ENCODE measurements at places on chromosomes 3 and 15.

DNA sequence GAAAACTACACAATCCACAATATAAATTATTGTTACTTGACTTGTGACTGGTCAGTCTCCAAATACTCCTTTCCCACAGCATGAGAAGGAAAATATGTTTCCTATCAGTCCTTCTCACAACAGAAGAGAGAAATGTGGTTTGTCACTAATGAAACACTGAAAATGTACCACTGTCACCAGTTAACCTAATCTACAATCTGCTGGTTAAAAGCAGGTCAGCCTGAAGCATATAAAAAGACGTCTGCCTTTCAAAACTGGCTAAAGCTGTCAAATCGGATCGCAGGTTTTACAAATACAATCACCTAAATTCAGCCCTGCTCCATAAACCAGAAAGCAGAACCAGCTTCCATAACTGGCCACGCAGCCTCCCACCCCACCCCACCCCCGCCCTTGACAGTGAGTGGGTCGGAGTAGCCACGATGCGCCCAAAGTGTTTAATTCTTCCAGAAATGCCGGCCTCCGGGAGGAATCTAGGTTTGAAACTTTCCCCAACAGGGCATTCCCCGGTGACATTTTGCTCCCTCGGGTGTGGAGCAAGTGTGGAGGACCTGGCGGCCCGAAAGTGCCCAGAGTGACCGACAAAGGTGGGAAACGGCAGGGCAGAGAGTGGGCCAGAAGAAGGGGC is 682 bp downstream of the ETFA start:
- DNase-seq = no peak

DNA sequence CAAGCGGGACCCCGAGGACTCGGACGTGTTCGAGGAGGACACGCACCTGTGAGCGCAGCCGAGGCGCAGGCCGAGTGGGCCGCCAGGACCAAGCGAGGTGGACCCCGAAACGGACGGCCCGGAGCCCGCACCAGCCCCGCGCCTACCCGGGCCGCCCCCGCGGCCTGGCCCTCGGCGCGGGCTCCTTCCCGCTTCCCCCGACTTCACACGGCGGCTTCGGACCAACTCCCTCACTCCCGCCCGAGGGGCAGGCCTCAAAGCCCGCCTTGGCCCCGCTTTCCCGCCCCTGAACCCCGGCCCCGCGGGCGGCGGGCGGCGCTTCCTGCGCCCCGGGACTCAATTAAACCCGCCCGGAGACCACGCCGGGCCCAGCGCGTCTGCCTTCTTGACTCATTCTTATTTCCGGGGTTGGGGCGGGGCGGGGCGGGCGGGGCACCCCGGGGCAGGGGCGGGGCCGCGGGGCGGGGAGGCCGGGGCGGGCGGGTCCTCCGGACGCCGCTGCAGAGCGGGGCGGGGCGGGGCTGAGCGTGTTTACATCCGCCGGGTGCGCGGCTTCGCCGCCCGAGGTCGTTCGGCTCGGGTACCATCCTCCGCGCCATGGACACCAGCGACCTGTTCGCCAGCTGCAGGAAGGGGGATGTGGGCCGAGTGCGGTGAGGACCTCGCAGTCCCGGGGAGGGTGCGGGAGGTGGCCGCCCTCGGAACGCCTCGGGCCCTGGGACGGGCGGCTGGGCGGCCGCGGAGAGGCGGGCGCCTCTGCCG is at the start of gene ABTB1:
Gene ABTB1 (plus strand): TSS at position 524 of the 762 bp plus-strand sequence. CDS start 74 bp downstream, at position 598.
- peak; percentile 82 for DNase-seq

DNA sequence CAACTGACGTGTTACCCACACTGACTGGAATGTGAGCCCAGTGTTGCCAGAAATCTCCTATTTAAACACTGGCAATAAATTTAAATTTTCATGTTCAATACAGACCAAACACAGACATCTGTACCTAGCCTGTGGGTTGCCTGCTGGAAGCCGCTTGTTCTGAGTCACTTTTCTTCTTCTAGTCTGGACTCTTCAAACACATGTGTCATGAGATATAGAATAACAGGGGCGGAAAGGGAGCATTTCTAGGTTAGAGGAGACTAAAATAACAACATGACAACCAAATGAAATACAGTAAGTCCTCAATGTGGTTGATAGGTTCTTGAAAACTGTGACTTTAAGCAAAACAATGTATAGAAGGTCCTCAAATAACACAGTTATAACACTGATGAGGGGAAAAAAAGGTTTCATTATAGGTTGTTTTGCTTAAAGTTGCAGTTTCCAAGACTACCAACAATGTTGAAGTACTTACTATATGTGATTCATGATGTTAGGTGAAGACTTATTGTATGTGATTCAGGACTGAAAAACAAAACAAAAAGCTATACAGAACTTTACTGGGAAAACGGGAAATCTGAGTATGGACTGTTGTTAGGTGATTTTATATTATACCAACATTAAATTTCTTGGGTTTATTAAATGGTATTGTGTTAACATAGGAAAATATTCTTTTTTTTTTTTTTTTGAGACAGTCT is 63.1 kb downstream of the PRKAR2A start:
- no peak for DNase-seq

DNA sequence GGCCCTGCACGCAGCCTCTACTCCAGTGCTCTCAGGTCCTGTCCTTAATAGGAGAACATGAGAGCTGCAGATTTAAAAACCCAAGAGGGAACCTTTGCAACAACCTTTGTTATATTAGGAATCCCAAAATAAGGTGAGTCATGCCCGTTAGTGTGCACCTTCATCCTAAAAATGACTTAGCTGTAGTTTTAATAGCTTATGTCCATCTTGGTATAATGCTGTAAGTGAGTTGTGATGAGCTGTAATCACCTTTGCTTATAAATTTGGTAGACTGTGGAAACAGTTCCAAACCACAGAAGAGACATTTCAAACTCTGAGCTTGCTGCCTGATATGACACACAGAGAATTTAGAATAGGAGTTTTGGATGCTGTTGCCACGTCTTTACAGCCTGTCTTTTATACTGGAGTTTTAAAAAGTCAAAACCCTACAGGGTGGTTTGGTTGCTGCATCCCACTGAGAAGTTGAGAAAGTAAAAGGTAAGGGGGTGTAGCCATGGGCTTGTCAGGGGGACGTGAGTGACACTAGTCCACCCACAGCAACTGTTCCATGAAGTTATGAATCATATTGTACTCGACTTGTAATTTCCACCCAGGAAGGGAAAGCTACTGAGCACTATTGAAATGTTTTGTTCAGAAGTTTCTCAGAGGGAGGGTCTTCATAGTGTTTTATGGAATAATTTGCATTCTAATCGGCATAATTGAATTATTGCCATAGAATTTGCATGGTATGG is 27.4 kb upstream of the CD47 start:
- DNase-seq = no peak

DNA sequence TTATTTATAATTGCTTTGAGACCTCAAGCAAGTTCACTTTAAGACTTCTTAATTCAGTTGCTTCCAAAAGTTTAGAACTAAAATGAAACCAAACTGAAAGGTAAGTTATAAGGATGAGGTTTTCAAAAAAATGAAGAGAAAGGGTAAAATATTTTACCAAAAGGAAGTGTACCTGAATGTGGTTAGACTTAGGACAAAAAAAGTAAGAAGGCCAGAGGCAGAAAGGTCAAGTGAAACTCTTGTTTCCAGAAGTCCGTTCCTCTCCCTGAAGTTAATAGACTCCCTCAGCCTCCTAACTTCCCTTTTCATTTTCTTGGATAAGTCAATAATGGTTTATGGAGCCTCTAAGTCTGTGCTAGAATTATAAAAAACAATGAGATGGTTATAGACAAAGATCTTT is 16.6 kb downstream of the BTLA start:
- DNase-seq = no peak

DNA sequence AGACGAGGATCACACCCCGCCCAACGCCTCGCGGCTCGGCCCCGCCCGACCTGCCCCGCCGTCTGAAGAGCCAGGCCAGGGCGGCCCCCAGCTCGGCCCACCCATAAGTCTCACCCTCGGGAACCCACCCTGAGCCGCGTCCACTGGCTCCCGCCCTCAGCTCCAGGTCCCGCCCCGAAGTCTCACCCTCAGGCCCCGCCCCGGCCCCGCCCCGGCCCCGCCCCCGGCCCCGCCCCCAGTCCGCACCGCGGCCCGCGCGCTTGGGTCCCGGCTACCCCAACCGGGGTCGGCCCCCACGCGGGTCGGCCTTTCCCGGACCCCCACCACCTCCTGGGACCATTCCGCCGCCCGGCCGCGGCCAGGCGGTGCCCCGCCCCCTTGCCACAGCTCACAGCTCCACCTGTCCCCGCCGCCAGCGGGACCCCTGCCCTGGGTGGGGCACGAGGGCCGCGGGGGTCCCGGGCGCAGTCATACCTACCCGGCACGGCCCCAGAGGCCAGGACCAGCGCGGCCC is 489 bp downstream of the CSPG5 start:
- peak; percentile 29 for DNase-seq

DNA sequence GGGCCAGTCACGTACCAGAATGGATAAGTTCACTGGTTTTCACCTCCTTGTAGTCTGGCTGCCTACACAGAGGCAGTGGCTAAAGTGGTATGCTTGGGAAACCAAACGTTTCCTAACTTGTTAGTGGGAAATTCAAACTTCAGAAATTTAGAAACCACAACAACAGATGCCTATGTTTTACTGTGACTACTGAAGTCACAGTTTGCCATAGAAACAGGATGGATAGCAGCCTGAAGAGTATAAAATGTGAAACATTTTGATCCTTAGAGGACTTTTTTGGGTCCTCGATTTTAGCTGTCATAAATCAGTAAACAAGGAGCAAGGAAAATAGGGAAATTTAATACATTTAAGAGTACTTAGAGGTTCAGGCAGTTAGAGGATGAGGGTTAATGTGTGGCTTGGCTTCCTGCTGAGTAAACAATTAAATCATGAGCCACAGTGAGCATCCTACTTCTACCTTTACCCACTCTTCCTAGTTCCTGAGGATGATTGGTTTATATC is 48.6 kb downstream of the CMSS1 start:
- no peak for DNase-seq

DNA sequence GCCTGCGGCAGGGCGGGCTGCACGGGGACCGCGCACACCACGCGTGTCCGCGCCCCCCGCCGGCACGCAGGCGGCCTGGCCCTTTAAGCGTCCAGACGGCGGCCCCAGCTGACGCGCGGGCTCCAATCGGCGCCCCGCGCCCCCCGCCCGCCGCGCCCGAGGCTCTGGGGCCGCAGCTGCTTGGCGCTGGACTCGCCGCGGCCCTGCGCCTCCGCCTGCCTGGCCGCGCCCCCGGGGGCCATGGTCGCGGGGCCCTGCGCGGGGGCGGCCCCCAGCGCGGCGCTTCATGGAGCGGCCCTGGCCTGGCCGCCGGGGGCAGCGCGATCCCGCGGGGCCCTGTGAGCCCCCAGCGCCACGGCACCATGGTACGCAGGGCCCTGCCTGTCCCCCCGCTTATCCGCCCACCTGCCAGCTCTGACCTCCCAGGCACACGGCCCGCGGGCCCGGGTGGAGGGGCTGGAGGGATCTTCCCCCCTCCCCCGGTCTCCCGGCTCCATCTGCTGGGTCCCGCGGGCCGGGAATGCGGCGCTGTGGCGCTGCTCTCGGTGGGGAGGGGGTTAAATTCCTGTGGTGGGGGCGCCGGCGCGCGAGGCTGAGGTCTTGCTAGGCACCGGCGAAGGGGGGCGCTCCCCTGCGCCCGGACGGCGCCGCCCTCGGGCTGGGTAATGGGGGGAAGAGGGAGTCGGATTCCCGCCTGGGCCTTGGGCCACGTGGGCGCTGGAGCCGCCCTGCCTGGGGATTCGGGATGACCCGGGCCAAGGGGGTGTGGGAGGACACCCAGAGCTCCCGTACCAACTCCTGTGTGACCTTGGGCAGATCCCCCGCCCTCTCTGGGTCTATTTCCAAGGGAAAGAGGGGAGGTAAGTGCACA is 1.1 kb downstream of the ZBTB47 start:
- no peak for DNase-seq

- DNase-seq = no peak
These were observed 331.7 kb downstream of the RBMS3 start for GRCh38 chr3:29612536-29612935.

DNA sequence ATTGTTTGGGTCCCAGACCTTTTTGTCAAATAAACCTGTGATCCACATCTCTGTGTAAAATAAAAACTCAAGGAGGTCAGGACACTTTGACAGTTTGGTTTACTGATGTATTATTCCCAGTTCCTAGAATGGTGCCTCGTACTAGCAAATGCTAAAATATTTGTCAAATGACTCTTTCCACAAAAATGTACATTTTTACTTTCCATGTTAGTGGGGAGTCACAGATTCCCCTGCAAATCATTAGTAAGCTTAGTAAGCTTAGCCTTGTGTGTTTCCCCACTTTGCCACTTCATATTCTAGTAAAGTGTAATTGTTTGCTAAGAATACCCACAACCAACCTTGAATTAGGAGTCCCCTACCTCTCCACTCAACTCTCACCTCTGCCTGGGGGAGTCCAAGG is 2.4 kb upstream of the MAGI1 start:
- DNase-seq = no peak
